SJSA1 (cell line): ENCODE measurements at places on chromosomes 2 and 18. TPM values are rescaled to one million over a fixed set of nuclear protein-coding genes. Genes with fewer than 3 reads are reported as not detected.

DNA sequence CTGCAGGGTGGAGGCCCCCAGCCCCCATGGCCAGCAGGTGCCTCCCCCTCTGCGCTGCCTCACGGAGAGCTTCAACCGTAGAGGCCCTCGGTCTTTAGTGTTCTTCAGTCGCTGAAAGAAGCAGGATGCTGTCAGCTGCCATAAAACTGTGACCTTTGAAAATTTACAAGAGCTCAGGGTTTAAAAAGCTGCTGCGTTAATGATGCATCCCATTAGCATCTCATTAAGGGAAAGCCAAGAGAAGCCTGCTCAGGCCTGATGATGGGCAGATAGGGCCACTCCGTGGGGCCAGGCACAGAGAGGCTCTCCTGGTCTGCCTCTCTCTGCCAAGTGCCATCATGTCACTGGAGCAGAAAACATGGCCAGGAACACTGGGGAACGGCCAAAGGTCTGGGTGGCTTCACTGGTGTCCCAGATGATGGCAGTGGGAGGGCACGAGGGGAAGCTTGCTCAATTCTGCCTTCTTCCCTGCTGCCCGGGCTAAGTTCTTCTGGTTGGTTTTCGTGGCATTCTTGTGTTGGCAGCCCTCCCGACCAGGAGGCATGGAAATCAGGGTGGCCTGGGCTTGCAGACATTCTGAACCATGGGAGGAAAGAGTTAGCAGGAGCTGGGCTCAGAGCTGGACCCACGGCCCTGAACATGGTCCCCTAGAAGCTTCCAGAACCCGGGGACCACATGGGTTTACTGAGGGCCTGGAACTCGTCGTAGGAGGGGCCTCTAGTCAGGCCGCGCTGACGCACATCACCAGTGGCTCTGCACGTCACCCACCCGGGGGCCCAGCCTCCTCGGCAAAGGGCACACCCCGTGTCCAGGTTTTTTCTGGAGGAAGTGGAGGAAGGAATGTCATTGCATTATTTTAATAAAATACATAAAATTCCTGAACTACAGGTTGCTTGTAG lies 250.7 kb downstream of the KLHL29 start:
- no peaks in the 10 kb centered on the region for H3K36me3 ChIP-seq
- DNase-seq, result no peak
- H3K27me3 ChIP-seq, result no peaks in the 10 kb centered on the region
- H3K27ac ChIP-seq, result no peak overlapping the region

The TNFRSF11A gene
- not detected in 2 replicates for total RNA-seq

The MARCHF4 gene
- total RNA-seq, result 2.5 and 4.3 TPM in 2 replicates

The SPATS2L gene
- 81.9 and 149 TPM in 2 replicates for total RNA-seq

The NAT8 gene
- not detected in 2 replicates for total RNA-seq
